Stimulated activated CD4-positive, alpha-beta T cell treated with anti-CD3 and anti-CD28 coated beads, Interleukin-1b, Interleukin-23, amount 100 ng/mL, for 48 hours (primary cell): ENCODE measurements at places on chromosomes 6 and 20.

GRCh38 chr6:8829796-8830195, 394.5 kb upstream of the SLC35B3 start:
- no peak for DNase-seq

DNA sequence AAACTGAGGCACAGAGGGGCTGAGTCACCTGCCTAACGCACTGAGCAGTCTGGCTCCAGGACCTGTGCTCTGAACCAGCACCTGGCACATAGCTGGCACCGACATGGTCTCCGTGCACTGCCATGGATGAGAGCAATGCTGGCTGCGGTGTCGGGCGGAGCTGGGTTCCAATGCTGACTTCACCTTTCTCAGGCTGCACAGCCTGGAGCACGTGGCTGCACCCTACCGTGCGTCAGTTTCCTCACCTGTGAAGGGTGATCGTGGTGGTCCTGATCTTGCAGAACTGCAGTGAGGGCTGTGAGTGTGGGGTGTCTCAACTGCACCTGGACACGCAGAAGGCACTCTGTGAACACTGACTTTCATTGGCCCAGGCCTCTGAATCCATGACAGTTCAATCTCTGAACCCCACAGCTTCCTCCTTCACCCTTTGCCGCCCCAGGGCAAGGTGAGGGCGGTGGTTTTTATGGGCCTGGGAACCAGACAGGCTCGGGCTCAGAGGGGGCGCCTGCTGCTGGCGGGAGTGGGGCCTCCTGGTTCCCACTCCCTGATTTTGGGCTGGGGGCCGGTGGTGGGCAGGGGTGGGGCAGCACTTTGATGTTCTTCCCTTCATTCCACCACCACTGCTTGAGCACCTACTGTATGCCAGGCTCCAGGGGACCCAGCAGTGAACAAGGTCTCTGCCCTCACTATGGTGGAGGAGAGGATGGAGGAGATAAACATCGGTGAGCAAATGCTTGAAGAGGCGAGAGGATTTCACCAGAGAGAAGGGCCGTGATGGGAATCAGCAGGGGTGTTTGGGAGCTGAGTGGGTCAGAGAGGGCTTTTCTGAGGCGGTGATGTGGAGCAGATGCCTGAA, 102.9 kb downstream of the CEBPB start:
- no peak for DNase-seq

DNA sequence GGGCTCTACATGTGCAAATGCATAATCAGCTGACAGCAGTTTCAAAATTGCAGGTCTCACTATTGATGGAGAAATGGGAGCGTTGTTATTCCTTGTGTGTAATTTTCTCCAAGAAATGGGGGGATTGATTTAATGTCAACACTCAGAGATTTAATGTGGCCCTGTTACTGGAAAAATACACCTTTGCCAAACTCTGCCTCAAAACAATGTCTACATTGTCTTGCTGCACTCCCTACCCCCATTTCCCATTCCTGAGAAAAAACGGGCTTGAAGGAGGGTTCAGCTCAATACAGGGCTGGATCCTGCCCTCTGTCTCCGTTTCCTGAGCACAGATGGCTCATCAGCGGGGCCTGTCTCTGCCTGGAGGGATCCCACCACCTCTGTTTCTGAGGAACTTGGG, 18.4 kb downstream of the EDN3 start:
- no peak for DNase-seq

GRCh38 chr6:108464418-108465097, 96.2 kb upstream of the FOXO3 start:
- no peak for DNase-seq

DNA sequence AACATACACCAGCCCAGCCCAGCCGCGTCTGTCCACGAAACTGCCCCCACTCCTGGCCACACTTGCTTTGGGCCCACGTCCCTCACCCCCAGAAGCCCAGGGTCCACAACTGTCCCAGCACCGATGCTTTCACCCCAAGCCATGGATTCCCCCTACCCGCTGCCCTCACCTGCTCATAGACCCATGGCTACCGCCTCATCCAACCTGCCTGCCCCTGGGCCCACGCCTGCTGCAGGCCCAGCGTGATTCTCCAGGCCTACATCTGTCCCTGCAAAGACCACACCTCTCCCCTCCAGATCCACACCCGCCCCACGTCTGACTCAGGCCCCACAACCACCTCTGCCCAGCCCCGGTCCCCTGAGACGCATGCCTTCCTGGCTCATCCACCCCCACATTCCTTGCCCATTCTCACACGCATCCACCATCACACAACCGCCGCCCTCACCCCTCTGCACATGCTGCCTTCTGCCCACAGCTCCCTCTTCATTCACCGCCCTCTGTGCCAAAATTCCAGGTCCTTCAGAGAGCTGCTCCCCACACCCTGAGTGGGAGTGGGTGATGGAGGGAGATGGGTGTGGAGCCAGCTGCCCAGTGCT, 86.7 kb downstream of the GRM4 start:
- DNase-seq: no peak

- DNase-seq: no peak
Measured at GRCh38 chr6:20563377-20563776, 29.1 kb downstream of the CDKAL1 start.

GRCh38 chr20:9617940-9618339, 103.5 kb downstream of the LAMP5 start:
- no peak for DNase-seq

- DNase-seq: peak; percentile 60
Measured at GRCh38 chr6:87078983-87079616, 15.8 kb downstream of the CGA start.

- DNase-seq: no peak
Measured at GRCh38 chr6:37483252-37483901, 16.3 kb downstream of the CCDC167 start.

- DNase-seq: no peak
Measured at GRCh38 chr20:59232618-59233017, 67.8 kb upstream of the EDN3 start.
